ENCODE measurements at places on chromosomes 4 and X.

GRCh38 chr4:86822136-86822535 lies 27.0 kb downstream of the SLC10A6 start:
- DNase-seq = no peak

GRCh38 chr4:39320381-39321115 lies 45.6 kb downstream of the RFC1 start:
- DNase-seq = no peak

- peak; percentile 54 for DNase-seq
Observed at GRCh38 chr4:169810325-169811323, 52.9 kb upstream of the HPF1 start.

- DNase-seq = no peak
Observed at GRCh38 chr4:57064811-57065711, 45.1 kb downstream of the IGFBP7 start.

DNA sequence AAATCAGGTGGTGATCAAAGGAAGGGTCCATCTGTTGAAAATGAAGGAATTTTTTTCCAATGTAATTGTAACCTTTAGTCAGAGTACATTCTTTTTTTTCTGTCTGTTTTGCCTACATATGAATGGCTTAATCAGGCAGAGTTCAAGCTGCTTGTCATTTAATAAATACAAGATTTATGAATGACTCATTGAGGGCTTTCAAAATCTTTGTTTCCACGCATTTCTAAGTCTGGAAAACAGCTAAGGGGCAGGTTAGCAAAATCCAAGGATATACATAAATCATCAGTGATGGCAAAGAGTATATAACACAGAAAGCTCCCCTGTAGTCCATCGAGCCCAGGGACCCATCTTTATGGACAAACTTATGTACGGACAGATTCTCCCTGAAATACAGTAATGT lies 1.8 kb downstream of the CA5B start:
- DNase-seq = no peak

DNA sequence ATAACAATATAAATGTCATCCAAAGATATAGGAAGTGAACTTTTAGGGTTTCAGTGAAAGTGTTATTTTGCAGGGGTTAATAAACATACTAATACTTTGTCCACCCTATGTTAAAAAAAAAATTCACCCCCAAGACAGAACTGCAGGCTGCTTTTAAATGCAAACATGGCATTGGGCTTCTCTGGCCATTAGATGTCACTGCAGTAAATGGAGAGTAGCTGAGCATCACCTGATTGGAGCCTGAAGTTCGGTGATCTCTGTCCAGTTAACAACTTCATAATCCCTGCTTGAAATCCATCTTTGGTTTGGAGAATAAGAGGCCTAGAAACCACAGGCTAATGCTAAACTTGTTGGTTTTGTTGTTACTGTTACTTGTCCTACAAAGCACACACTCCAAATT lies 18.7 kb downstream of the SLC25A43 start:
- no peak for DNase-seq

- DNase-seq = no peak
Observed at GRCh38 chrX:134548257-134549201, 88.6 kb downstream of the HPRT1 start.

DNA sequence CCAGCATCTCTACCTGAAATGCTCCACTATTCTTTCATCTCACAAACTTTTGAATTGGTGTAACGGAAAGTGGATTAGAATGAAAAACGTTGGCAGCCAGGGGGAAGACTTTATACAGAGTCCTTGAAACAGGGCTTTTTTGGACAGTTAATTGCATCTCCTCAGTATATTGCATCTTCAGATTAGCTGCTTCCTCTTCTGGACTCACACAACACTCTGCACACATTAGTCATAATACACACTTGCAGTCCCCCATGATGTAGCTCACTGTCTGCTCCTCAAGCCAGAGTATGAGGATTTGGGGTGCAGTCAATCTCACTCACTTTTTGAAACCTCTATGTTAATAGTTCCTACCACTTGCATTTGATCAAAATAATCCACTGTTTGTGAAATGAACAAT lies 101.0 kb downstream of the ADGRA3 start:
- DNase-seq = no peak

GRCh38 chrX:44349561-44349960 lies 6.1 kb upstream of the EFHC2 start:
- no peak for DNase-seq

DNA sequence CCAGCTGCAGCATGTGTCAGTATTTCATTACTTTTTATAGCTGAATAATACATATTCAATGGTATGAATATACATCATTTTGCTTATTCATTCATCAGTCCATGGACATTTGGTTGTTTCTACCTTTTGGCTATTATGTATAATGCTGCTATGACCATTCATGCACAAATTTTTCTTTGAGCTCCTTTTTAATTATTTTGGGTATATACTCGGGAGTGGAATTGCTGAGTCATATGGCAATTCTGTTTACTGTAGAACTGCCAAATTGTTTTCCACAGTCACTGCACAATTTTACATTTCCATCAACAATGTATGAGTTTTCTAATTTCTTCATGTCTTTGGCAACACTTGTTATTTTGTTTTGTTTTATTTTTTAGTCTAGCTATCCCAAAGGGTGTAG lies 405.9 kb upstream of the PITX2 start:
- no peak for DNase-seq

DNA sequence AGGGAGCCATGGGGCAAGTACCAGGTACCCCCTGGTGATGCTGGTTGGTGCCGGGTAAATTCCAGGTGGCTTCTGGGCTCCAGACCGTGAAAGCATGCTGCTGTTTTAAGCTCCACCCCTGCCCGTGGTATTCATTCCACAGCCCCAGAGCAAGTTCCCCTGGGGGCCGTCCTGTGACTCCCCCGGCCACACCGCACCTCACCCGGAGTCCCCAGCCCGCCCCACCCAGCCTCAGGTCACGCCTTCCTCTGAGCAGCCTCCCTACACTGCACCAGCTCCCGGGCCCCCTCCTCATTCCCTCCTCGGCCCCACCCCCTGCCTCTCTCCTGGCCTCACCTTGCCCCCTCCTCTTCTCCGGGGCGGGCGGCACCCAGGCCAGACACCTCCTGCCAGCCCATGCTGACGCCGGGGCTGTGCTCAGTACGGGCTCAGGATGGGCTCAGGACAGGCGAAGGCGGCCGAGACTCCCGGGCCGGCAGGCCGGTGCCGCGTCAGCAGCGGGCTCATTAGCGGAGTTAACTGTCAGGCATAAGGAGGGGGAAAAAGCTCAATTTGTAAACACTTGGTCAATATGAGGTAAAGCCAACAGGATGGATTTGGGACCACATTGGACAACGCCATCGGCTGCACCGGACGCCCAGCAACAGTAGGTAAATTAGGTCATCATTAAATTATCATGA lies 127.4 kb downstream of the FAM53A start:
- no peak for DNase-seq

GRCh38 chr4:8700531-8700930 lies 108.0 kb downstream of the CPZ start:
- DNase-seq = no peak

GRCh38 chr4:87002682-87003043 lies 67.9 kb downstream of the AFF1 start:
- no peak for DNase-seq

- no peak for DNase-seq
Observed at GRCh38 chrX:47223476-47224250, 5.2 kb downstream of the CDK16 start.

GRCh38 chr4:140982613-140983340 lies 150.5 kb downstream of the RNF150 start:
- DNase-seq = no peak

- no peak for DNase-seq
Observed at GRCh38 chrX:110472265-110472664, 113.6 kb downstream of the RTL9 start.

DNA sequence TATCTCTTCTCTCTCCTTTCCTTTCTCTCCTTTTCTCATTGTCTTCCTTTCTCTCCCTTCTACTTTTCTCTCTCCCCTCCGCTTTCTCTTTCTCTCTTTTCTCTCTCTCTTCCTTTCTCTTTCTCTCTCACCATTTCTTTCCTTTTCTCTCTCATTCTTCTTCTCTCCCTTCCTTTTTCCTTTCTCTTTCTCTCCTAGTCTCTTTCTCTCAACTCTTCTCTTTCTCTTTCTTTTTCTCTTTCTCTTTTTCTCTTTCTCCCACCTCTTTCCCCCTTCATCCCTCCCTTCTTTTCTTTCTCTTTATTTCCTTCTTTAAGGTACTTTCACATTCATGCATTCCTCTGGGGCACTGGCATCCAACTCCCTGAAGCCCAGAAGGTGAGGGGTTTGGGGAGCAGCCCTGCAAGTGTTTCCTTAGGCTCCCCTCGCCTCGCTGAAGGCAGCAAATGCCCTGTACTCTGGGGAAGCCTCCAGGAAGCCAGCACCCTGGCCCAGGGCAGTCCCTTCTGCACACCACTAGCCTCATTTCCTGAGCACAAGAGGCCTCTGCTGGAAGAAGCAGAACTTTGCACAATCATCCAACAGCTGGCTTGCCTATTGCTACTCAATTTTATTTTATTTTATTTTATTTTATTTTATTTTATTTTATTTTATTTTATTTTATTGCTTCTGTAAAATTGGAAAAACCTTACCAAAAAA lies 124.2 kb downstream of the NFKB1 start:
- DNase-seq = no peak

- no peak for DNase-seq
Observed at GRCh38 chr4:112318239-112319142, 21.3 kb downstream of the ALPK1 start.

- DNase-seq = no peak
Observed at GRCh38 chr4:39037941-39038340, 5.7 kb upstream of the TMEM156 start.

DNA sequence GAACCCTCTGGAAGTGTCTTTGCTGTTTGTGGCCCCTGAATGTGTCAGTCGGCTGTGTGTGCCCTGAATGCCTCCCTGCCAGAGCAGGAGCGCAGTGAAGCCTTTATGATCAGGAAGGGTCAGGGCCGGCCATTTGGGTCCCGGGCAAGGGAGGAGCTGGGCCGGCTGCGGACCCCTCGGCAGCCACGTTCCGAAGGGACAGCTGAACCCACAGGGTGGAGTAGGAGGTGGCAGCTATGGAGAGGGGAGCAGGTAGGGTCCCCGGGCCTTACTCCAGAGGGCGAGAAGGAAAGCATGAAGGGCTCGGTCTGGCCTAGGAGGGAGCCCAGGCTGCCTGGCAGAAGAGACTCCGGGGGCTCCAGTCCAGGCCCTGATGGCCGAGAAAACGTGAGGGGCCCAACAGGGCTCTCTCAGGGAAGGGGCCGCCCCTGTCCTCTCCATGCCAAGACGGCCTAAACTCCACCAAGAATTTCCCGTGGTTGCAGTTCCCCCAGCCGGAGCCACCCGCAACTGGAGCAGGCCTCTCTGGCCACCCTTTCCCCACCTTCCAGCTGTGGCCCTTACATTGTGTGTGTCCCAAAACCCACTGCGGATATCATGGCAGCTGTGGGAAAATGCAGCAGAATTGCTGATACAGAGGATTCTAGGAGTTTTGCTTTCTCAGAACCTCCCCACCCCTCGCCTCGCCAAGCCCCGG lies 182.2 kb upstream of the STK26 start:
- DNase-seq = no peak

GRCh38 chrX:73855546-73855945 lies 292.5 kb downstream of the CHIC1 start:
- no peak for DNase-seq

DNA sequence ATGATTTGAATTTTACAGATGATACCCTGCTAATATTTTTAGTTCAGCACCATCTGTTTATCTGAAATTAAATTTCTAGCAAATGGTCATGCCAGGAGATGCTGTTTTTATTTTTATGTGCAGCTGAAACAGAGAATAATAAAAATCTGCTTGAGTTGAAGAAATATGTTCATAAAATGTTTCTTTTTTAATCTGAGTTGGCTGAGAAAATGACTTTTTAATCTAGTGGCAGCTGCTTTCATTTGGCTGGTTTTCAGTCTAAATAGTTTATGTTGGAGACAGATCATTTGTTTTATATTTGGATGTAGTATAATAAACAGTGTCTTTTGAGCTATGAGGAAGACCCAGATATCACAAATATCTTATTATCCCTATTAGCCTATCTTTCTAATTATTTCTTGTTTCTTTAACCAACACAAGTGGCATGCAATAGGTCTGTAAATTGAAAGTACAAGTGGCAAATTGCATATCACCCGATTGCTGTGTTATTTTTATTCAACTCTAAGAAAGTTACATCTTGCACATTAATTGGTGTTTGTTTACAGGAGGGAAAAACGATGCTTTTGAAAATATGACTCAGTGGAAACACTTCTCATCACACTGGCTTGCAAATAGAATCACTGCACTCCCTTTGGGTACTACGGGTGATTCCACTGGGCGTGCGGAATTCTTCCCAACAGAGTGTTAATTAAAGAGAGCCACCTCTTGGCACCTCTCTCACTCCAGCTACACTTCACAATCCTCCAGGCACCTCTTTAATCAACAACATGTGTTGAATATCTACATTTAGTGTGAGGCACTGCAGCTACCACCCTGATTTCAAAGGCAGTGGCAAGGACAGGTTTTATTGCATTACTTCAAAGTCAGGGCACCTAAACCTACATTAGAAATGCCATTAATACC lies 51.7 kb upstream of the AP1S2 start:
- DNase-seq = no peak

DNA sequence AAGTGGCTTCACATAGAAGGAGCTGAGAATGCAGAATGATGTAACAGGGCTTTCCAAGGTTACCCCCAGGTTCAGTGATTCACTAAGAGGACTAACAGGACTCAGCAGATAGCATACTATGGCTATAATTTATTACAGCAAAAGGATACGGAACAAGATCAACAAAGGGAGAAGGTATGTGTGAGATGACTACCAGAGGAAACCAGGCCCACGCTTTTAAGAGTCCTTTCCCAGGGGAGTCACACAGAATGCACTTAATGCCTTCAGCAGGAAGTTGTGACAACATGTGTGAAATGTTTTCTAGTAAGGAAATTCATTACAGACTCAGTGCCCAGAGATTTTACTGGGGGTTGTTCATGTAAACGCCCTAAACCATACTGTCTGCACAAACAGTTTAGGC lies 373.6 kb upstream of the MAGEB2 start:
- no peak for DNase-seq

DNA sequence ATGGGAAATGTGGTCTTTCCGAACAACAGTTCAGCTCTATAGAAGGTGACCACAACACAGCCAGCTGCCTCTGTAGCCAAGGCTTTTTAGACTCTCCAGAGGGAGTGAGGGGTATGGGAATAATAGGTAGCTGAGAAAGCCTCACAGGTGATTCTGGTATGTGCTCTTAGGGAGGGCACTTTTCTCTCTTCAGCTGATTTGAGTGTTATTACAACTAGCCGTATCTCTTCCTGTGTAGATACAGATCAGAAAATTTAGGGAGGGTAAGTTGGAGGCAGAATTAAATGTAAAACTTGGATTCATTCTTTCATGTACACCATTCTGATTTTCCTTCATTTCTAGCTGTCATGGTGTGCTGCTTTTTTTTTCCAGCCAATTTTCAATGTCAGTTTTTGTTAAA lies 154.9 kb downstream of the BMPR1B start:
- DNase-seq = no peak

DNA sequence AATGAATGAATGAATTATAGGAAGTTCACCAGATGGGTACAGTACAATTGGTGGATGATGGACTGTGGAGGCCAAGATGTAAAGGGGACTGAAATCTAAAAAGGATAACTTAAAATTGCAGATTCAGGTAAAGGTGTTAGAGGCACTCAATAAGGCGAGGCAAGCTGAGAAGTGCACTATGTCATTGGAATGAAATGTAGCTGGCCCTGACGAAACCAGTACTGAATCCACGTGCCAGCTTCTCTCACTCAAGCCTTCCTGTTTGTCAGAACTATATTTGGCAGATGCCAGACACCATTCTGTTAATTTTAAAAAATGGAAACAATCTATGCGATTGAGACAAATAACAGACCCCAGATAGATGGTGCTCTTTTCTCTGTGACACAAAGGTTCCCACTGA lies 1039.1 kb upstream of the TENM3 start:
- DNase-seq = no peak

- DNase-seq = no peak
Observed at GRCh38 chr4:88953400-88953799, 103.6 kb downstream of the FAM13A start.

Data from SHP77 treated with DMSO at 0.1 percent for 48 hours (cell line).